ENCODE measurements at places on chromosomes 4 and X. TPM values are rescaled to one million over a fixed set of nuclear protein-coding genes. Genes with fewer than 3 reads are reported as not detected.

DNA sequence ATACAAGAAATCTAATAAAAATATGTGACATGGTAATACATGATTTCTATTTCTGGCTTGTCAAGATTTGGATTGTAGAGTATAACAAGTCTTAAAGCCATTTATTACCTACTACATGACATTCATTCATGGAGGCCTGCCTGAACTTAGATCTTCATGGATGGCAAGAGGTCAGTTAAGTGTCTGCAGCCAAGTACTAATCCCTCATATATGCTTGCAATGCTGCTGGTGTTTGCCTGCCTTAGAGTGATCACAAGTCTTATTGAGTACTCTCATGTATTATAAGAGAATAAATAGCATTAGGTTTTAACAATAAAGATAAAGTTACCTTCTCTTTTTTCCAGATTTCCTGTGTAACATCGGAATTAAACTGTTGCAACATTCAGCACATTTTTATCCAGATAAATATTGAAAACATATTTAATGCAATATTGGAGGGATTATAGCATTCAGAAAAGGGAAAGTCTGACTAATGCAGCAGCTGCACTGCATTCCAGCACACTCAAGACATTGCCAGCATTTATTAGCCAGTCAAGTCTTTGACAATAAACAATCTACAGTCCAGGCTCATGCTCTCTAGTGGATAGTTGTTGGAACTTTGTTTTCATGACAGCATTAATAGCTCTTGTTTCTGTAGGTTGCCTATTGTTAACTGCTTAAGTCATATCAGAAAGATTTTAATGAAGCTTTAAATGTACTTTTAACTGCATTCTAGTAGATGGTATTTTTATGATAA lies 737.1 kb downstream of the FAT4 start:
- no peak for DNase-seq

- DNase-seq, result no peak
Measured at GRCh38 chr4:152448038-152448707, 87.7 kb downstream of the FBXW7 start.

GRCh38 chr4:76616526-76616925 lies 181.5 kb downstream of the SHROOM3 start:
- DNase-seq, result no peak

EMCN gene
- total RNA-seq, result 2.4 TPM

DNA sequence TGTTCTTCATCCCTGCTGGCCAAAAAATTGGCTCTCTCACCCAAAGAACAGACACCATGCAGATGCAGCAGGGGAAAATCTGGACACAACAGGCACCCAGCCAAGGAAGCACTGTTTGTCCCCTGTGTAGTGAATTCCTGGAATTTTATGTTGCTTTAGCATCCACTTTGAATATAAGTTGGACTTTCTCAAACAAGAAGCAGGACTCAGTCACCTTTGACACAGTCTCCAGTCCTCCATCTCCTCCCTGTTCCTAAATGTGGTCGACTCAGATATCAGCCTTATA lies 11.8 kb downstream of the ZNF182 start:
- no peak for DNase-seq

CENPVL2 gene
- total RNA-seq, result not detected

- DNase-seq, result no peak
Measured at GRCh38 chrX:11478026-11478425, 184.8 kb downstream of the AMELX start.

- DNase-seq, result no peak
Measured at GRCh38 chrX:46260499-46260898, 284.7 kb downstream of the ZNF674 start.
